ENCODE measurements at places on chromosomes 2 and 18.
A peak's percentile ranks its signal among the peaks of the same experiment; 100 is the strongest.

DNA sequence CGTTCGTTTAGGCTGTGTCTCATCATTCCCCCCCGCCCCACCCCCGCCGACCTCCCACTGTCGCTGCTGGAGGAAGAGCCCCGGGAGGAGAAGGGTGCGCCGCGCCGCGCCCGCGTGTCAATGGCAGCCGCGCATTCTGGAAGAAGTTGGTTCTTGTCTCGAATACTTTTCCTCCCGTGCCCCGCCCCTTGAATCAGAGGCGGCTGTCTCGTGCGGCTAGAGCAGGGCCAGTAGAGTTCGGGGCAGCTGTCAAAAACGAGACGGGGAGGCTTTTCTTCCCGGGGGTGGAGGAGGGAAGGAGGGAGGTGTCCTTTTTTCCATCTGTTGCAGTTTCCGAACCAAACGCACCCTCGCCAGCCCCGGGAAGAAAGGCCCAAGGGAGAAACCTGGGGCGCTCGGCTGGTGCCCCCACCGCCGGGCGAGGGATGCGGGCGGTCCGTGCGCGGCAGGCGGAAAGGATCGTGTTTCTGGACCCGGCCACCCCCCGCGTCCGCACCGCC lies 410 bp upstream of the TGIF1 start:
- DNase-seq: peak; percentile 95

- no peak for DNase-seq
Measured at GRCh38 chr2:127508023-127508630, 18.2 kb downstream of the IWS1 start.

DNA sequence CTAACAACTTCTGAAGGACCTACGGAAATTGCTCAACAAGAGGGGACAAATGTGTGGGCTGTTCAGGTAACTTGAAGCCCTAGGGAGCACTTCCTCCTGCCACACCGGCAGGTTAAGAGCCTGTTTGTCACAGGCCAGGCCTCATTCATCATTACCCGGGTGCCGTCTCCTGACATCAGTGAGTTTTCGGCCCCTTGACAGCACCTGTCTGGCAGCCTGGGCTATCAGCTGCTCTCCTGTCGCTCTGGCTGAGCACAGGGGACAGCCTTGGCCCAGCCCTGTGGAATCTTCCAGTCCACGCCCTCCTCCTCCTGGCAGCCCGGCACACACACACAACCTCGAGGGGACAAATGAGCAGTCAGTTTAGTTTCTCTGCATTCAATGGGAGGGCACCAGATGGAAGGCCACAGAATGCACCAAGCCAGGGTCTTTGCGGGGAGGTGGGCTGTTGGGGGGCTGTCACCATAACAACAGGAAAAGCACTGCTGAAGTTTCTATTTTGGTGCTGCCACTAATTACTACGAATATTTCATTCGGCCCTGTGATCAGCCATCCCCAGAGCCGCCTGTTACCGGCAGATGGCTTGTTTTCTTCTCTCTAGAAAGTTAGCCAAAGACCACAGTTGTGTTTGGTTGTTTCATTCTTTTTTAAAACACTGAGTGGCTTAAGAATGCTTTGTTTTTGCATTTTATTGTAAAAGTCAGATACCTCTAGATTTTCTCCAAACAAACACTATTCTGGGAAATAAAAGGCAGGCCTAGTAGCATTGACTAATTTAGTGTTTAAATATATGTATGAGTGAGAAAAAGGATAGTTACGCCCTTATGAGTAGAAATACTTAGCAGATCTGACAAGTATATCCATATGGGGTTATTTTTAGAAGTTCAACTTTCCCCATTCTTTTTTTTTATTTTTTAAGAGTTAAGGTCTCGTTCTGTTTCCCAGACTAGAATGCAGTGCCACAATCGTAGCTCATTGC lies 189.9 kb upstream of the NDUFV2 start:
- peak; percentile 84 for DNase-seq

GRCh38 chr2:233976690-233977294 lies 59.6 kb downstream of the TRPM8 start:
- peak; percentile 73 for DNase-seq

- peak; percentile 81 for DNase-seq
Measured at GRCh38 chr2:209872675-209873074, 101.0 kb downstream of the UNC80 start.

GRCh38 chr18:27483276-27483675 lies 298.2 kb upstream of the CHST9 start:
- DNase-seq: peak; percentile 32

GRCh38 chr2:1770566-1771380 lies 26.5 kb upstream of the PXDN start:
- DNase-seq: no peak

DNA sequence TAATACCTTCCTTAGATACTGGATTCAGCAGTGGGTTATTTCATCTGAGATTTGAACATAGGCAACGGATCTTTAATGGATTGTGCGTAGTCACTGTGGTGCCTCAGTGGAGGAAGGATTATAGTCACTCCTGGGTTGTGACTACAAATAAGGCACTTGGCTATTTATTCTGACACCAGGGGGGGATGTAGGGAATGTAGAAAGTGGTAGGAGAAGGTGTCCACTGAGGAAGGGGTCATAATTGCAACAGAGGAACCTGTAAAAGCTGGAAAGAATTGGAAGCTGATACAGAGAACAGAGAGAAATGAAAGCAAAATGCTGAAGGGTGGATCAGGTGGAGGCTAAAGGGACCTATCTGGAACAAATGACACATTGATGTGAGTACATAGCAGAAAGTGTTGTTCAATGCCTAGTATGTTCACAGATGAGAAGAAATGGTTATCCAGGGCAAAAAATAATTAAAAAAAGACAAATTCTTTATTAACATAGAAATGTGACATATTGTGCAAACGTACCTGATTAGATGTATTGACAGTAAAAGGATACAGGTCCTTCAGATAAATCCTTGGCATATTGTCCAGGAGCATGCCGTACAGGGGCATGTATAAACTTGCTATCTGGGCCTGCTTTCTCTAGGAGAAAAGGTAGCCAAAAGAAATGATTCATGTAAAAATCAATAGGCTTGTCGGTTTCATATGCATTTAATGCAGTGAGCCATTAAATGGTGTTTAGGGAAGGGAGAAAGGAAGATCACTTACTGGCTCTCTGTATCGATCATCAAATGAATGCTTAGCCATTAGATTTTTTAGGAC lies 91.2 kb upstream of the CCDC195 start:
- peak; percentile 20 for DNase-seq

DNA sequence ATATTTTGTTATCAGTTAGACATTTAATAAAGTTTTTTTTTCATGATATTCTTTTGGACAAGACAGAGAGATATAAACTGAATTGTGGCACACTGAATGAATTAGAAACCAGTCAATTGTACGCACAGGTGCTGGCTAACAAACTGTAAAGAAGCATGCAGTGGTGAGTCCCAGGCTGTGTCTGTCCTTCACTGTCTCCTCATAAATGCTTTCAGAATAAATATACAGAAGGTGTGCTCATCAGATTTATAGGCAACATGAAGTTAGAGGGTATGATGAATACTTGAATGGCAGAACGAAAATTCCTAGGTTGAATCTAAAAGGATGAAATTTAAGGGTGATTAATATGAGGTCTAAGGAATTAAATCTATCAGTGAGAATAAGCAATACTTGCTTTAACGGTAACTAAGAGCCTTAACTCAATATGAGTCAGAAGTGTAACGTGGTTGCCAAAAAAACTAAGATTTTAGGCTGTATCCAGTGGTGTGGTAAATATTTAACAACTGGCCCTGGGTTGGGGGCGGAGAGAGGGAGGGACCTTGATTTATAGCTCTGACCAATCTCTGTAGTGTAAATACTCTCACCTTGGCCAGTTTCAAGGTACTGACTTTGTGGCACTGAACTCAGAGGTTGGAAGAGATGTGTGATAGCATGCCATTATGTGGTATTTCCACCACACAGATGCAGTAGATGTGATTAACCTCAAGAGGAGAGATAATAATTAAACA lies 41.9 kb upstream of the AAK1 start:
- no peak for DNase-seq

DNA sequence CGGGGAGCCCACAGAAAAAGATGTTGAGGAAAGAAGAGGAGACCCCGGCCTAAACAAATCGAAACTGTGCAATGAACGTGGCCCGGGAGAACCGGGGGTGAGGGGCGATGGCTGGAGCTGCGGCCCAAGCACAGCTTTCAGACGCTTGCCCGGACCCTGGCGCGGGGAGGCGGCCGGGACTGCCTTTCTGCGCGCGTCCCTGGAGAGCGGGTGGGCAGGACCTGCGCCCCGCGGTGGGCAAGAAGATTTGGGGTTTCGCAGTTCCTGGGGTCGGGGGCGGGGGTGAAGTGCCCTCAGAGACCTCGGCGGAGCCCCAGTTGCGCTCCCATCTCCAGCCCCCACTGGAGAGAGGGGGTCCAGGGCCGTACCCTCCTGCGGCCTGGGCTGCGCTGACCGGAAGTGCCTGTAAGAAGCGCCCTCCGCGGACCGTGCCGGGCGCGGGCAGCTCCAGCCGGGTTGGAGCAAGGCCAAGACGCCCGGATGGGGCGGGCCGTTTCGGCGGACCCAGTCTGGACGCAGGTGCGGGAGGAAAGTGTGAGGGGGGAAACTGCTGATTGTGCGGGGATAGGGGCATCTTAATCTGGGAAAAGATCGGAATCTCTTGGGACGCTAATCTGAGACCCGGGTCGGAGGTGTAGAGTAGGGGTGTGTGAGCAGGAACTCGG lies 11.6 kb downstream of the EN1 start:
- DNase-seq: peak; percentile 9

GRCh38 chr2:46486436-46486835 lies 7.1 kb downstream of the TMEM247 start:
- no peak for DNase-seq

GRCh38 chr18:56672391-56672790 lies 21.2 kb downstream of the WDR7 start:
- no peak for DNase-seq

- DNase-seq: no peak
Measured at GRCh38 chr18:49285627-49286026, 174.8 kb downstream of the DYM start.

- DNase-seq: no peak
Measured at GRCh38 chr2:3429066-3429610, 49.6 kb downstream of the TRAPPC12 start.

All from mesendoderm (in vitro differentiated cells).